Smooth muscle cell of trachea (primary cell): ENCODE measurements at places on chromosomes 1 and 21. TPM values are rescaled to one million over a fixed set of nuclear protein-coding genes. Genes with fewer than 3 reads are reported as not detected.

Gene GFI1
- 0.15 TPM in 1 of 2 replicates, not detected in the other for total RNA-seq

Gene DR1
- total RNA-seq = 24.6 and 51.2 TPM in 2 replicates

Gene TDRD10
- total RNA-seq = 0.17 TPM in 1 of 2 replicates, not detected in the other

Gene ZSWIM5
- 1.3 and 2.8 TPM in 2 replicates for total RNA-seq

Gene TCHHL1
- not detected in 2 replicates for total RNA-seq

Gene NEXN
- 13.1 and 18.8 TPM in 2 replicates for total RNA-seq

Gene MANEAL
- 0.15 and 1.8 TPM in 2 replicates for total RNA-seq

Gene GPR25
- total RNA-seq = not detected in 2 replicates

Gene SMIM12
- total RNA-seq = 22.8 and 38.5 TPM in 2 replicates

Gene TSACC
- 0.33 TPM in 1 of 2 replicates, not detected in the other for total RNA-seq

Gene CRYAA
- total RNA-seq = not detected in 2 replicates

Gene EXTL1
- 0.29 and 0.83 TPM in 2 replicates for total RNA-seq

Gene KCNQ4
- under 0.01 TPM in 2 replicates for total RNA-seq

Gene NR0B2
- total RNA-seq = not detected in 2 replicates

Gene LIN28A
- total RNA-seq = not detected in 2 replicates

Gene MATN1
- 0.33 TPM in 1 of 2 replicates, not detected in the other for total RNA-seq

Gene LRRN2
- not detected in 2 replicates for total RNA-seq

Gene TIE1
- 0.17 and 5.5 TPM in 2 replicates for total RNA-seq

Gene OR2C3
- total RNA-seq = not detected in 2 replicates

Gene PTPRU
- total RNA-seq = 14.4 and 42.5 TPM in 2 replicates

Gene EFNA4
- total RNA-seq = 2.5 and 4.3 TPM in 2 replicates
